ENCODE measurements at places on chromosomes 2 and 18.

DNA sequence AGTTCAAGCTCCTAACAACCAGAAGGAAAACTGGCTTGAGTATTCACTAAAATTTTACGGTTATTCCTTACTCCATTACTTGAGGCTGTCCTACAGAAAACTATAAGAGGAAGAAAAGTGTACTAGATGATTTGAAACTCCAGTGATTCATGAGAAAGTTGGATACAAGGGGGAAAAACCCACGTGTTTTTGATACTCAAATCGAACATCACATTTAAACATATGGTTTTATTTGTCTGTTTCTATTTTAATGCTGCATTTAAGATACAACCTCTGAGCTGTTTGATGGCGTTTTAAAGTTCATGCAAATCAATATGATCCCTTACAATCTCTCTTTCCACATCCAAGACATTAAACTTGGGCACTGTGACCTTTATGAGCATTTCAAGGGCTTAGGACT is 125.1 kb upstream of the LMAN1 start:
- no peak for DNase-seq

GRCh38 chr2:231361701-231362554 is 33.6 kb upstream of the B3GNT7 start:
- DNase-seq, result no peak

GRCh38 chr2:144675331-144675730 is 155.4 kb upstream of the ZEB2 start:
- DNase-seq, result no peak

GRCh38 chr2:59025157-59025757 is 784.1 kb upstream of the FANCL start:
- DNase-seq, result no peak

GRCh38 chr2:238286987-238287736 is 1.2 kb downstream of the PER2 start:
- no peak for DNase-seq

- DNase-seq, result no peak
Observed at GRCh38 chr2:96409820-96410164, 74.2 kb downstream of the NCAPH start.

- DNase-seq, result peak; percentile 58
Observed at GRCh38 chr2:120935339-120936313, 200.0 kb downstream of the GLI2 start.

DNA sequence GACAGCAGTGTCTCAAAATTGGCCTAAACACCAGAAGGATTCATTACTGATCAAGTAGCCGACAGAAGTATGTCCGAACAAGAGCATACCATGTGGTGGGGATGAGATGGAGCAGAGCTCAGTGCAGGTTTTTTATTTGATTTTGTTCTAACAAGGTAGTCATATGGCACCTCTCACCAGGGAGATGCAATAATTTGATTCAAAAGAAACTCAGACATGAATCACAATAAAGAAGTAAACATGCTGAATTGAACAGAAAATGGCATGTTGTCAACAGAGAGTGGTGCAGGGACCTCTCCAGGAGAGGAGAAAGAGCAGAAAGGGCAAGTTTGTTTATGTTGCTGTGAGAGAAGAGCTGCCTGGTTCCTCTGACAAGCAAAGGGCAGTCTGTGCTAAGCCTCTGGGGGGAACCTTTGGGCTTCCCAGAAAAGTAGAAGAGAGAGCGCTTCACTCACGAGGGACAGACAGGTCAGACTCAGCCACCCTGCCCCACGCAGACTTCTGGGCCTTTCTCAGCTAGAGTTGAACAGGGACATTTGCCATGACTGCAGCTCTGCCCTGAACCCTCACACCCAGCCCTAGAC is 351.3 kb upstream of the RAB12 start:
- no peak for DNase-seq

DNA sequence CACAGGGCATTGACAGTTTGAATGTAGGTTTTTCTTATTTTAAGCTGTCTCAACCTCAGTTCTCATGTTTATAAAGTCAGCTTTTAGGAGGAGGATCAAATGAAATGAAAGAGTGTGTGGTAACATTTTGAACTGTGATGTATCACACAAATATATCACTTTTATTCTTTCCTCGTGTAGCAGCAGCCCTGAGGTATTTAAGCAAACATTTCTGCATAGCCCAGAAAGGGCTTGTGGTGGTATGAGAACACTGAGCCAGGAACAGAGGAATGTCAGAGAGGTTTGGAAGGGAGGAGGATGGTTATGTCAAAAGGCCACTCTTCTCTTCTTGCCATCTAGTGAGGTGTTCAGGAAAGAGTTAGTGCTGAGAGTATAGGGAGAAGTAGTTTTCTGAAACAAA is 150.2 kb downstream of the PARD3B start:
- no peak for DNase-seq

GRCh38 chr2:161230959-161231358 is 70.7 kb downstream of the TANK start:
- DNase-seq, result no peak

DNA sequence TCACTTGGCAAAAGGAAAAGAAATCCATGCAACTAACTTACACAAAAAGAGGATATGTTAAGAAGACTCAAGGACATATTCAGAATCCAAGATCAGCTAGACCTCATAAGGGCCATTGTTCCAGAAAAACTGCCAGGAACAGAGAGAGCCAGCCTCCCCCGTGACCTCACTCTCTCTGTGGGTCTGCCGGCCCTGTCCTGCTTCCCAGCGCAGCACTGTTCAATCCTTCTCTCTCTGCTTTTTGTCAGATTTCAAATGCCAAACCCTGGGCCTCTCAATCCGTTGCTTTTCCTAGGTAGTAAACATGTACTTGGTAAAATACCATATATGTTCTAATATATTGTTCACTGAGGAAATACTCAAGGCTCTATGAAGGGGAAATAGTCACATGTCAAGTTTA is 40.0 kb upstream of the ACKR3 start:
- no peak for DNase-seq

- no peak for DNase-seq
Observed at GRCh38 chr2:43146083-43146482, 80.3 kb downstream of the ZFP36L2 start.

GRCh38 chr2:205483095-205483494 is 199.2 kb upstream of the NRP2 start:
- no peak for DNase-seq

DNA sequence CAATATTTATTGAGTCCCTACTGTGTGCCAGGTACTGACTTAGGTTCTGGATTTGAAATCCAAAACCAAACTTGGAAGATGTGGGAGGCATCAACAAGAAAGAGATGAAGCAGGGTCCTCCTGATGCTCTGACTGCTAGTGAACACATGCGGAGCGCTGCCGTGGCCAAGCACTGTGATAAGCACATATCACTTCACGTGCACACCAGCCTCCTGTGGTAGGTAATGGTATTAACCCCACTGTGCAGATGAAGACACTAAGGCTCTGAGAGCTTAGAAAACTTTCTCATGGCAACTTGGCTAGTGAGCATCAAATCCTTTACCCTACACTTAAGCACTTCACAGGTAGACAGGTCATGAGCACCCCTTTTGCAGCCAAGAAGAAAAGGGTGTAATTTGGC is 216.1 kb downstream of the HAUS1 start:
- DNase-seq, result no peak

DNA sequence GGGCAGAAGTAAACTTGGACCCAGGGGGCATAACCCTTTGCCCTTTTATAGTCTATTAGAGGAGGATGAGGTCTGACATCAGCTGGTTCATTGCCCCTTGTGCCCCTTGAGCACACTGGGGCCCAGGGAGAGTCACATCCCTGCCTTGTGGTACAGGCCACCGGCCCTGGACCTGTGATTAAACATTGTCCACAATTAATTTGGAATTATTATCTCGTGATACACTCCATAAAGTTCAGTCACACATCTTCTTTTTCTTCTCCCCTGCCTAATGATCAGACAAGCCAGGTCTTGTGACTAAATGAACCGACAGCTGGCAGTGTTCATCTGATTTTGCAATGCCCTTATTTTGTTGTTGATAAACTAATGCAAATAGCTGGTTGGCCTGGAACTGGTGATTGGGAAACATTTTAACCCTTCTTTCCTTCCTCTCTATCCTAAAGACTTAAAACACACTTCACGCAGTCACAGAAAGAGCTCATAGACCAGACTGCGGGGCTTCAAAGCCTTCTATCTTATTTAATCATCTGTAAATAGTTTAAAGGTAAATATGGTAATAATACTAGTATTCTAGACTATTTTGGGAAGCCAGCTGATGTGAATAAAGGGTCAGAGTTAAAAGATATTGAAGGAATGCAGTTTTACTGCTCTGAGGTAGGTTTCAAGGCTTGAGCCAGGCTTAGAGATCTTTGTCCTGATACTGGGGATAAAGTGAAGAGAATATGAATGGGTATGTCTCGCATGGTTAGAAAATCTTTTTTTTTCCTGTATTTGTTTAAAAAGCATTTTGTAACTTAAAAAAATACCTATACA is 13.4 kb downstream of the IL1R1 start:
- DNase-seq, result no peak

DNA sequence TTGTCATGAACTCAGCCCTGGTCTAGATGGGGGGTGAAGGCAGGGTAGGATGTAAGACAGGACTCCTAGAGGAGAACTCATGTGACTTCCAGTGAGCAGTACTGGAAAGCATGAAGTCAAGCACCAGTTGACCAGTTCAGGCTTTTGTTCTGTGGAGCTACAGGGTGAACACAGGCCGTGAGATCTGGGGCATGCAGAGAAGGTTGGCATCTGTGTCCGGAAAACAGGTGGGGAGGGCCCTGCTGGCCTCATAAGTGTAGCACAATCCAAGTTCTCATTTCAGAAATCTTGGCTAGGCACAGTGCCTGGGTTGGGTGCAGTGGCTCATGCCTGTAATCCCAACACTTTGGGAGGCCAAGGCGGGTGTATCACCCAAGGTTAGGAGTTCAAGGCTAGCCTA is 50.9 kb upstream of the SPATS2L start:
- no peak for DNase-seq

DNA sequence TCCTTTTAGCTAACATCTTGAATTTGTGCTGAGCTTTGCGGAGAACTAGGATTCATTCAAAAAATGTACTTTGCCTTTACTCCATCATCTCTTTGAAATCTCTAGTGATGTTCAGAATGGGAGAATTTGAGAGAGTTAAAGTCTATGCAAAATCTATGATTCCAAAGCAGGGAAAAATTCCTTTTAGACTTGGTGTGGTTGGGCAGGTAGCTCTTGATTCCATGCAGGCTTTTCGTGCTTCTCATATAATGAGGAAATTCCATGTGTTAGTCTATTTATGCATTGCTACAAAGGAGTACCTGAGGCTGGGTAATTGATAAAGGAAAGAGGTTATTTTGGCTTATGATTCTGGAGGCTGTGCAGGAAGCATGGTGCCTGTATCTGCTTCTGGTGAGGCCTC is 258.9 kb upstream of the EPHA4 start:
- no peak for DNase-seq

GRCh38 chr2:157866202-157866601 is 9.9 kb downstream of the ACVR1 start:
- no peak for DNase-seq

GRCh38 chr2:158969162-158969714 is 798 bp downstream of the TANC1 start:
- DNase-seq, result no peak

- peak; percentile 97 for DNase-seq
Observed at GRCh38 chr2:63792530-63792929, 49.2 kb upstream of the UGP2 start.

GRCh38 chr2:222492683-222493082 is 68.3 kb downstream of the SGPP2 start:
- DNase-seq, result no peak

DNA sequence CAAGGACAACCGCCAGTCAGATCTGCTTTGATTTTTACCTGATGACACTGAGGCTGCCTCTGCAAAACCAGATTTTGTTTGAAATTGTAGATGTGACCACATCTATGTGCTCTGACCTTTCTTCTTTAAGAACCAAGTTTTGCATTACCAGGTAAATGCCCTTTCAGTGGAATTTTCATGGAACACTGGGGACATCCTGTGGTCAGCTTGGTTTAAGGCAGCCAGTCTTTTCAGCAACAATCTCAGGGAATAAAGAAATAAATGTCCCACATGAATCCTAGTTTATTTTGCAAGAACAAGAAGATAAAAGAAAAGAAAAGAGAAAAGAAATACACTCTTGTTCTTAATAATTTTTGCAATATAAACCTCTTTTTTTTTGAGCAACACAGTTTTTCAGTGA is 90.6 kb downstream of the POU3F3 start:
- DNase-seq, result no peak

- DNase-seq, result no peak
Observed at GRCh38 chr2:156511803-156512202, 75.6 kb downstream of the GPD2 start.

GRCh38 chr2:18474700-18475099 is 85.8 kb downstream of the RDH14 start:
- no peak for DNase-seq

- DNase-seq, result no peak
Observed at GRCh38 chr2:63755965-63756364, 85.7 kb upstream of the UGP2 start.

GRCh38 chr2:102634831-102635241 is 15.5 kb downstream of the SLC9A2 start:
- DNase-seq, result no peak

DNA sequence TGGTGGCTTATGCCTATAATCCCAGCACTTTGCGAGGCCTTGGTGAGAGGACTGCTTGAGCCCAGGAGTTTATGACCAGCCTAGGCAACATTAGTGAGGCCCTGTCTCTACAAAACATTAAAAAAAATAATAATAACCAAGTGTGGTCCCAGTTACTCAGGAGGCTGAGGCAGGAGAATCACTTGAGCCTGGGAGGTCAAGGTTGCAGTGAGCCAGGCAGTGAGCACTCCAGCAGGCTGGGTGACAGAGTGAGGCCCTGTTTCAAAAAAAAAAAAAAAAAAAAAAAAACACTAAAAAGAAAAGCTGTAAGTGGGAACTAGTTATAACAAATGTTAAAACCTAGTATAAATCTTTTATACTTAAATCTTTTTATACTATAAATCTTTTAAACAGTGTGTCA is 146.2 kb upstream of the ITGA4 start:
- no peak for DNase-seq
